ENCODE measurements at places on chromosomes 7 and 10. TPM values are rescaled to one million over a fixed set of nuclear protein-coding genes. Genes with fewer than 3 reads are reported as not detected.
A peak's percentile ranks its signal among the peaks of the same experiment; 100 is the strongest.

- DNase-seq: no peak
- peak overlapping the region; percentile 98 for H3K27ac ChIP-seq
- peaks cover 69% of the 10 kb centered on the region for H3K4me1 ChIP-seq
- no peaks in the 10 kb centered on the region for H3K36me3 ChIP-seq
Observed at GRCh38 chr10:132446661-132447445, 49.9 kb downstream of the PWWP2B start.

GIMAP1 gene
- 0.05 TPM for total RNA-seq

DNA sequence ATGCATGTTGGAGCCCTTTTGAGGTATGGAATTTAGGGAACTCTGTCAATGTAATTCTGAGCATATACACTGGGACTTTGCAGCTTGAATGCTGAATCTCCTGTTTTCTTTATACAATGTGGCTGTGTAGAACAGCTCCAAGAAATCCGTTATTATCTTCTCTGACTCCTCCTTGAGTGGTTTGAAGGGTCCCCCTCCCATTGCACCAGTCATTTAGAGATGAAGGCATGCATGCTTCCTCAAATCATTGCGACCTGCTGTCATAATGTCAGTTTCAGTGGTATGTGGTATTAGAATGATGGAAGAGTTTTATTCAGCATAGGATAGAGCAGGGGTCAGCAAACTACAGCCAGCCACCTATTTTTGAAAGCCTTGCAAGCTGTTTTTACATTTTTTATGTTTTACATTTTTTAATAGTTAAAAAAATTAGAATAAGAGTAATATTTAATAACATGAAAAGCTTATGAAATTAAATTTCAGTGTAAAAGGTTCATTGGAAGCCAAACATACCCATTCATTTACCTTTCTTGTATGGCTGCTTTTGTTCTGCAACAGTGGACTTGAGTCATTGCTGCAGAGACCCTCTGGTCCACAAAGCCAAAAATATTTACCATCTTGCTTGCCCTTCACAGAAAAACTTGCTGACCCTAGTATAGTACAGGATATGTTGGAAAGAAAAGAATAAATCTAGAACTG is 8.1 kb downstream of the STK17A start:
- H3K27me3 ChIP-seq: no peaks in the 10 kb centered on the region
- no peak overlapping the region for H3K4me3 ChIP-seq

PCDH15 gene
- total RNA-seq: 0.18 TPM

GRCh38 chr7:45071528-45071927 is 17.2 kb downstream of the NACAD start:
- DNase-seq: no peak
- no peak overlapping the region for H3K27ac ChIP-seq
- H3K36me3 ChIP-seq: peaks cover 2% of the 10 kb centered on the region
- H3K4me1 ChIP-seq: no peaks in the 10 kb centered on the region
- no peak overlapping the region for H3K4me3 ChIP-seq
- no peaks in the 10 kb centered on the region for H3K27me3 ChIP-seq

COPG2 gene
- total RNA-seq: 26.0 TPM

CCL24 gene
- not detected for total RNA-seq

PSD gene
- 2.4 TPM for total RNA-seq

DNA sequence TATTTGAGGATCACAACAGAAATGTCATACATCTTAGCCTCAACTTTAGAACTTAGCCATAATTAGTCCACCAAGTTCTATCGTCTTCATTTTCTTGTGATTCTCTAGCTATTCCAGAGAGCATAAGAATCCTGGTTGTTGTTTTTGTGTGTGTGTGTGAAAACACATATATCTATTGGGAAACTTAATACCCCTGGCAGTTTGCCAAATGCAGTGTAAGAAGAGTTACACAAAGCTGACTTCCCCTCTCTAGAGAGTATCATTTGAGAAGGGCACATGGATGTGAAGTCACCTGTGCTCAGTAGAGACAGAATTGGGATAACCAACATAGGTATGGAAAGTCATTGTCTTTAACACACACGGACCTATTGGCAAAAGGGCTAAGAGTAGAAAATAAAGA is 19.3 kb downstream of the FOXI2 start:
- H3K4me3 ChIP-seq: no peak overlapping the region
- DNase-seq: no peak
- H3K27ac ChIP-seq: no peak overlapping the region
- no peaks in the 10 kb centered on the region for H3K4me1 ChIP-seq
- peaks cover 5% of the 10 kb centered on the region for H3K27me3 ChIP-seq

DNA sequence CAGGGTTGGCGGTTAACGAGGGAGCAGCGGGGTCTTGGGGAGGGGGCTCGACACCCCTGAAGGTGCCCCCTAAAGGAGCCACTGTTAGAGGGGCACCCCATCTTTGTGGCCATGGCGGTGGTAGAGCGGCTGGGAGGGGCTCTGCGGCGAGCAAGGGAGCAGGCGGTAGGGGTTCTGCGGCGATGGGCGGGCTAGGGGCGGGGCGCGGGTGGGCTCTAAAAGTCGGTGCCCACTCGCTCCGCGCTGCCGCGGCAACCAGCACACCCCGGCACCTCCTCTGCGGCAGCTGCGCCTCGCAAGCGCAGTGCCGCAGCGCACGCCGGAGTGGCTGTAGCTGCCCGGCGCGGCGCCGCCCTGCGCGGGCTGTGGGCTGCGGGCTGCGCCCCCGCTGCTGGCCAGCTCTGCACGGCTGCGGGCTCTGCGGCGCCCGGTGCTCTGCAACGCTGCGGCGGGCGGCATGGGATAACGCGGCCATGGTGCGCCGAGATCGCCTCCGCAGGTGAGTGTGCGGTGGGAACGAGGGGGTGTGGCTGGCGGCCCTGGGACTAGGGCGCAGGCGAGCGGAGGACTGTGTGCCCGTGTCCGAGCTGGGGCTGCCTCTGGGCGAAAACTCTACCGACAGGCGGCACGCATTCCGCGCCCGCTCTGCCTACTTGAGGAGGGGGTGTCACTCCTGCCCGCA is at the start of gene MEST:
Gene MEST (plus strand): TSS at position 245 of the 682 bp plus-strand sequence. CDS start 229 bp downstream, at position 474.
- H3K4me1 ChIP-seq: peaks cover 17% of the 10 kb centered on the region
- peak within 1 kb of the TSS; percentile 75 for H3K27ac ChIP-seq
- H3K27me3 ChIP-seq: no peaks in the 10 kb centered on the region
- H3K36me3 ChIP-seq: no peaks in the 10 kb centered on the region

- no peaks in the 10 kb centered on the region for H3K36me3 ChIP-seq
- DNase-seq: no peak
- no peak overlapping the region for H3K27ac ChIP-seq
- peak overlapping the region; percentile 51 for H3K4me3 ChIP-seq
Observed at GRCh38 chr10:43229208-43230061, 37.4 kb downstream of the RASGEF1A start.

- no peaks in the 10 kb centered on the region for H3K4me1 ChIP-seq
- H3K36me3 ChIP-seq: no peaks in the 10 kb centered on the region
- no peak overlapping the region for H3K27ac ChIP-seq
- no peak for DNase-seq
- H3K4me3 ChIP-seq: no peak overlapping the region
- H3K27me3 ChIP-seq: no peaks in the 10 kb centered on the region
Observed at GRCh38 chr7:81478664-81479063, 291.2 kb downstream of the HGF start.

DNA sequence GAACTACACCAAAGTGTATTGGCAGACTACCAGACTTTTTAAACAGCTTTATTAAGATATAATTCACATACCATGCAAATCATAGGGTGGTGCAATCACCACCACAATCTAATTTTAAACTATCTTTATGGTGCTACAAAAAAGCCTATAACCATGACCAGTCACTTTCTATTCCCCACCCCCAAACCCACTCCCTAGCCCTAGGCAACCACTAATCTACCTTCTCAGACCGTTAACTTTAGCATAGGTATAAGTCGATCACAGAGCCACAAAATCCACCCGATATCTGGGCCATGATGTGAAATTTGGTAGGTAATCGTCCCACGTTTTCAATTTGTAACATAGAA is 536 bp upstream of the POM121 start:
- H3K36me3 ChIP-seq: peaks cover 22% of the 10 kb centered on the region
- peaks cover 14% of the 10 kb centered on the region for H3K4me1 ChIP-seq
- no peak for DNase-seq
- H3K4me3 ChIP-seq: peak overlapping the region; percentile 82

DNA sequence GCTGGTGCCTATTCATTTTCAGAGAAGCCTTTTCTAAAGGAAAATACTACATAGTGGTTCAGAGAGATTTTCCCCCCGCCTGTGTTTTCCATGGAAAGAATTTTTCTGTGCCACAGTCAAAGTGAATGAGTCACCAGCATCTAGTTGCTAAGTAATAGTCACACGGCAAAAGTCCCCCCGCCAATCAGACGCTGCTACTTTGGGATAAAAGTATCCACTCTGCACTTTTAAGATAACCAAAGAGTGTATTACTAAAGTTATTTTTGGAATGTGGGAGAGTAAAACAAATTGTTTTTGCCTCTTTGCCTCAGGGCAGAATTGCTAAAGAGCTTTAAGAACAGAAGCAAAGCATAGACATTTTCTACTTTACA is 23.5 kb downstream of the ABLIM1 start:
- H3K36me3 ChIP-seq: no peaks in the 10 kb centered on the region
- H3K27me3 ChIP-seq: no peaks in the 10 kb centered on the region
- DNase-seq: no peak
- H3K4me1 ChIP-seq: peaks cover 84% of the 10 kb centered on the region

Data from Panc1 (cell line).